ENCODE measurements at places on chromosomes 4 and X.

- DNase-seq, result peak; percentile 58
Observed at GRCh38 chr4:73213916-73214653, 44.5 kb downstream of the ANKRD17 start.

DNA sequence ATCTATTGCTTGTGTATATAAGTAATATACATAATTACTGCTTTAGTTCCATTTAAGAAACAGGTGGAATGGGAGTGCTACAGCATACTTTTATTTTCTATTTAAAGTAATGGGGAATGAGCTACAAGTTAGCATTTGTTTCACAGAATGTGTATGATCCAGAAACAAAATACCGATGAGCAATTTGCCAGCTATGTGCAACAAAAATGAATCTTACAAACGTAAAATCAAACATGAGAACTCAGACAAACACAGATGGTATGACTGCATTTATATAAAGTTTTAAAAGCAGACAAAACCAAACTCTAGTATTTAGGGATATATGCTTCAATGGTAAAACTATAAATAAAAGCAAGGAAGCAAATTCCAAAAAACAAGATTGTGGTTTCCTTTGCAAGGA lies 141.7 kb downstream of the PAPSS1 start:
- DNase-seq, result no peak

DNA sequence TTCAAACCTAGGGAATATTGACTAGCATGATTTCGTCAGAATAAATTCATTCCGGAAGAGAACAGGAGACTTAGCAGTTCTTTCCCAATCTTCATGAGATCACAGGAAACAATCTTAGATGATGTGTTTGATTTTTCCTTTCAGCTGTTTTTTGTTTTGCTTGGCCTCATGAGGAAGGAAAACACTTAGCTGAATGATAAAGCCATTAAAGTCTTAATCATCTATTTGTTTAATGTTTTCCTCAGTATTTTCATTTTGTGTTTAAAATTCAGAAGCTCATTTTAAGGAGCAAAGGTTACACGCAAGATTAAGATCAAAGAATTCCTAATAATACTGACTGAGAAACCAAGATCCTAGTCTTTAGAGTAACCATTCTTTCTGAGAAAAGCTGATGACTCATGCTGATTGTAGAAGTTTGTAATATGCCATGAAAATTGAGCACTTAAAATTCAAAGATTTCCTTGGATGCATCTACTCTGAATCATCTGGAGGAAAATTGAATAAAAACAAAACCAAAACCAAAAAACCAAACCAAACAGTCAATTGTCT lies 15.4 kb upstream of the TBC1D19 start:
- DNase-seq, result peak; percentile 78

DNA sequence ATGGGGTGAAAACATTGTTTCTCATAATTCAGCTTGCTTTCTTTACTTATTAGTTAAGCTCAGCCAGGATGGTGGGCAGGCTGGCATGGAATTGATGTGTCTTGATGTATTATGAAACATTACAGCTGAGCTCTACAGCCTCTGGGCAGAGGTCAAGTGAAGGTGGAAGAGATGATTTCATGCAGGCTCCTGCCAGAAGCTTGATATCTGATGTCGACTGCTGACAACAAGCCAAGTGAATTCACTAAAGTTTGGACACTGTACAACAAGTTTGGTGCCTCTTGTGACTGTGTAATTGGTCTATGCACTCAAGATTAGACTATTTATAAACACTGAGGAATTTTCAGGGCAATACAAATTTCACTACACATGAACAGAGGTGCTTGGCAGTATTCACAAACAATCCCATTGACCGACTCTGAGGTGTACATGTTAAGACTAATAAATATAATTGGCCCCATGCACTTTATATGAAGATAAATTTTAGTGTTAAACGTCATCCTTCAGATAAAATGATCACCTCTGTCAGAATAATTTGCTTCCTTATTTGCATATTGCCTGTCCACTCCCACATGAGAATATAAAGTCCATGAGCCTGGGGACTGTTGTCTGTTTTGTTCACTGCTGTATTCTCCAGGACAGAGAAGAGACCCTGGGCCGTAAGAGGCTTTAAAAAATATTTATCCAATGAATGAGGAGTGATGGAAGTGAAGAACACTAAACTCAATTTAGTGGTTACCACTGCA lies 612.2 kb downstream of the IQCM start:
- DNase-seq, result no peak

GRCh38 chr4:82704156-82704555 lies 94.4 kb downstream of the SCD5 start:
- DNase-seq, result no peak

- no peak for DNase-seq
Observed at GRCh38 chrX:79065696-79066095, 78.8 kb upstream of the GPR174 start.

GRCh38 chr4:22072726-22073125 lies 124.2 kb upstream of the KCNIP4 start:
- no peak for DNase-seq

- no peak for DNase-seq
Observed at GRCh38 chr4:113327494-113327893, 278.0 kb downstream of the ANK2 start.

Measured in dermis blood vessel endothelial cell (primary cell).